NCI-H526 treated with DMSO at 0.1 percent for 48 hours (cell line): ENCODE measurements at places on chromosomes 16 and 17.
A peak's percentile ranks its signal among the peaks of the same experiment; 100 is the strongest.

GRCh38 chr16:69916462-69916861 lies 34.7 kb upstream of the CLEC18A start:
- DNase-seq, result no peak

- DNase-seq, result no peak
These were observed 454.0 kb downstream of the WWOX start for GRCh38 chr16:78553268-78554039.

DNA sequence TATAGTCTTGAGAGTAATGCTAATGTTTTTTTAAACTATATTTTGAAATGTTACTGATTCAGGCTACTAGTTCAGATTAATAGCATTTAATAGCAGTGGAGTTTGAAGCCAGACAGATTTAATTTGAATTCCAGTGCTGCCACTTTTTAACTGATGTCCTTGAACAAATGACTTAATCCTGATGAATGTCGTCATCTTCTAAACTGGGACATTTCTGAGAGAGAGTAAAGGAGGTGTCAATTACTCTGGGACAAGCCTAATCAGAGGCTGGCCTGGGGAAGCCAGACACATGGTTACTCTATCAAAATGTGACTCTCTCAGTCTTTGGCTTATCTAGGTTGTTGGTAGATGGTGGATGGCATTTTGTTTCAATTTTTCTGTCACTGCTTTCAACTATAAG lies 246.7 kb downstream of the HS3ST3A1 start:
- DNase-seq, result no peak

GRCh38 chr16:27950206-27950887 lies 113.2 kb downstream of the GSG1L start:
- DNase-seq, result no peak

GRCh38 chr16:67539691-67540635 lies 11.3 kb downstream of the RIPOR1 start:
- no peak for DNase-seq

DNA sequence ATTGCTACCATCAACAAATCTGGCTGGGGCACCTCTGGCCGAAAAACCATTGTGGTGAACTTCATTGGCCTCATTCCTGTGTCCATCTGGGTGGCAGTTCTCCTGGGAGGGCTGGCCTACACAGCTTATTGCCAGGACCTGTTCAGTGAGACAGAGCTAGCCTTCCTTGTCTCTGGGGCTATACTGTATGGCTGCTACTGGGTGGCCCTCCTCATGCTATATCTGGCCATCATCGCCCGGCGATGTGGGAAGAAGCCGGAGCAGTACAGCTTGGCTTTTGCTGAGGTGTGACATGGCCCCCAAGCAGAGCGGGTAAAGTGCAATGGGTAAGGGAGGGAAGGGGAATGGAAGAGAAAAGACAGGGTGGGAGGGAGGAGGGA lies 9.5 kb downstream of the HAS3 start:
- DNase-seq, result no peak

DNA sequence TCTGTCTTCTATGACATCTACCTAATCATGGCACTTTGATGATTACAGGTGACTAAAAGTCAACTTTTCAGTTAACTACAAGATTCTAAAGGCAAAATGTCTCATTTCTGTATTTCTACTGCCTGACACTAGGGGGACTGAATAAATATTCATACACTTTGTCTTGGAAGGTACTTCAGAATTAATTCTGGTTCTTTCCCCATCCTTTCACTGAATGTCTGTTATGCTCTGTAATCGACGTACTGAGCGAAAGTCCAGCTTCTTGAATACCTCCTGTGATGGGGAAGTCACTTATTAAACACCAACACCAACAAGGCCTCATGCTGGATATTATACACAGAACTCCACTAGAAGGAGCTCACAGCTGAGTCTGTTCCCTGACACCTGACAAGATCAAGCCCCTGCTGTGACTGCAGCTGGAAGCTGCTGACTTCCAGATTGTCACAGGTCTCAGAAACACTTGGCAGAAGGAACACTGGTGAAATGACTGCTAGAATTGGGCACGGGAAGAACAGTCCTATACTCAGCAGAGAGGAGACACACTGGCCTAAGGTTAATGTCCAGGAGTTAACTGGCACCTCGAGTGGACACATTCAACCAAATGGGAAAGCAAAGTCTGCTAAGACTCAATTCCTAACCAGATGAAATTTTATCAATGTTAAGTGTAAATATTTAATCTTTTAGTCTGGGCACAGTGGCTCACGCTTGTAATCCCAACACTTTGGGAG lies 31.9 kb downstream of the CMC2 start:
- no peak for DNase-seq

DNA sequence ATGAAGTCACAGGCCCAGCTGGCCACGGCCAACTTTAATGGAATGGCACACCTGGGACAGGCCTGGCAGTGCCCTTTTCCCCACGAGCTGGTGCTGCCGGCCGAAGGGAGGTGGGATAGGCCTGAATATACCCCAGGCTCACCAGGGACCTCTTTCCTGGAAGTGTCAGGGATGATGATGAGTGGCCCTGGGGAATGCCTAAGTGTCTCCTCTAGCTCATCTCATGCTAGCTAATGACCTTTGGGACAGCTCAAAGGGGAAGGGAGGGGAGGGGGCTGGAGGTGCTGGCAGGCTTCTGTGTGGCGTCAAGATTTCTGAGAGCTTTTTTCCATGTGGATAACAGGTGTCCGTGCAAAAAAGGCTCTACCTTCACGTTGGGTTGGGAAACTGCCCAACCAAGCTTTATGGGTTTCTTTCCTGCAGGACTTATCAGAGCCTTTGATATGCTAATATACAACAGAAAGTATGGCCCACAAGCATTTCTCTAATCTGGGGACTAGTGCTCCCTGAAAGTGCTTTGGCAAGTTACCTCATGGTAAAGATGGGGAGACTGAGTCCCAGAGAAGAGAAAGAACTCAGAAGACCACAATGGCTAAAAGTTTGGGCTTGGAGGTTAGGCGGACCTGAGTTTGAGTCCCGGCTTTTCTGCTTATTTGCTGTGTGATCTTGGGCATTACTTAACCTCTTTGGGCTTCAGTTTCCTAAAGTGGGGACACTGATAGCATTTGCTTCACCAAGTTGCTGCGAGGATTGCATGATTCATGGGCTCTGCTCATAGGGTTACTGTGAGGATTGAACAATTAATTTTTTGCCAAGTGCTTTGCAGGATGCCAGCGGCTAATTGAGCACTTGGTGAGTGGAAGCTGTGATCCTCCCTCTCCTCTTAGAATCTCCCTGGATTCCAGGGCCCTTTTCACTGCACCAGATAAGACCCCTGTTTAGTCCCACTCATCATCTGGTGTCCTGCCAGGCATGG lies 14.0 kb downstream of the ADGRG1 start:
- no peak for DNase-seq

- no peak for DNase-seq
These were observed 17.6 kb downstream of the ABCC1 start for GRCh38 chr16:15966836-15967546.

GRCh38 chr17:37092071-37092470 lies 143.3 kb downstream of the AATF start:
- no peak for DNase-seq

DNA sequence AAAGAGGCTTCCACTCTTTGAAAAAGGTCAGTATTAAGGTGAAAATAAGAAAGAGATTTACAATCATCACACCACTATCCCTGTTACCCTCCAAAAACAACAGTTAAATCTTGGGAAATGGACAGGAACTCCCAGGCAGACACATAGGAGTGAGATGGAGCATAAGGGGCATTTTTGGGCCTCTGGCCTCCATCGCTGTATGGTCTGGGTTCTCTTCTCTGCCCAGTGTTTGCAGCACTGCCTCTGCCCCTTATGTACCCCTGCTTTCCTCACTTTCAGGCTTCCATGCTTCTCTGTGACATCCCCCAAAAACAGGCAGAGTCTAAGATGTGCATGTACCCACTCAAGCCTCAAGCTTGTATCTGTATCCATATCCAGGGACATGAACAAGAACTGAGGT lies 630 bp upstream of the HOXB2 start:
- DNase-seq, result no peak

GRCh38 chr16:57564571-57565270 lies 22.3 kb downstream of the ADGRG5 start:
- no peak for DNase-seq

- DNase-seq, result no peak
These were observed 8.2 kb downstream of the ADORA2B start for GRCh38 chr17:15952916-15953790.

- no peak for DNase-seq
These were observed 36.0 kb downstream of the ATP6V0A1 start for GRCh38 chr17:42494673-42495072.

DNA sequence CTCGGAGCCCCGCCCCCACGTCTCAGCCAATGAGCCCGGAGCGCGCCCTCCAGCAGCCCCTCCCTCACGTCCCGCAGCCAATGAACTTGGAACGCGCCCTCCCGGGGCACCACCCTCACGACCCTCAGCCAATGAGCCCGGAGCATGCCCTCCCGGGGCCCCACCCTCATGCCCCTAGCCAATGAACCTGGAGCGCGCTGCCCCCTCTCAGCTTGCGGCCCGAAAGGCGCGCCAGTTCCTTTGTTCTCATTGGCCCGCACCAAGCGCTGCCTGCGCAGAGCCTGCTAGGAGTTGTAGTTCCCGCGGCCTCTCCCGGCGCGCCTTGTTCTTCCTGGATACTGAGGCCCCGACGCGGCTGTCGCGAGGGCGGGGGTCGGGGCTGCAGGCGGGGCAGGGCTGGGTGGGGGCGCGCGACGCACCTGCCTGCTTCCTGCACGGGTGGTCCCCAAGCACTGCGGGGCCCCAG lies at the start of gene LRRC45:
Gene LRRC45, plus strand, starts transcription at position 325 of the 466 bp plus-strand sequence. CDS start 339 bp downstream, outside the sequence.
- DNase-seq, result peak; percentile 99

DNA sequence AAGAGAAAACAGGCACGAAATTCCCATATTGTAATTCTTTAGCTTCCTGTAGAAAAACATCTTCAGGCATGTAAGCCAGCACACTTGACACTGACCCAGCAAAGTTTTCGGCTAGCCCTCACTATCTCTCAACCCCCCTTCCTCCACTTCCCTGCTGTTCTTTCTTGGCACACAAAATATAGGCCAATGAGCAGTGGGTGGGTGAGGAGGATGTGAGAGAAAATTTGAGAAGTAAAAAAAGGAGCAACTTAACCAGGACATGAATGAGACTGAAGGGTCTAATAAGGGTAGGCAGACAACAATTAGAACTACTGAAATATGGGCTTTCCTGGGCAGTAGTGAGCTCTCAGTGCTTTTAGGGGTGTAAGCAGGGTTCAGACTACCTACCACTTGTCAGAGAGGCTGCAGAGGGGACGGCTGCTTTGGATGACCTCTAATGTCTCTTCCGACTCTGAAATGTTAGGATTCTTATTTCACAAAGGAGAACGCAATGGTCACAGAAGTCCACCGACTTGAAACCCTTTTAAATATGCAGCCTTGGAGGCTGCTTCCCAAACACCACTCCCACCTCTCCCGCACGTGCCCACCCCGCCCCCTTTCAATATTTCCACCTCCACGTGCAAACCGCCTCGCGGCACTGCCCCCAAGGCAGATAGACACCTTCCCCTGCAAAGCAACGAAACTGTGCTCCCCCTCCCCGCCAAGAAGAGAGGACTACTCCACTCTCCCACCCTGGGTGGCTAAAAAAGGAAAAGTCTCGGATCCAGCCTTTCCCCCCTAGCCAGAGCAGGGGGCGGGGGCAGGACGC lies 889 bp downstream of the MBTD1 start:
- no peak for DNase-seq

GRCh38 chr16:88540346-88540977 lies 29.7 kb upstream of the ZC3H18 start:
- DNase-seq, result no peak

GRCh38 chr17:18848501-18848900 lies 9.4 kb upstream of the PRPSAP2 start:
- no peak for DNase-seq

- DNase-seq, result peak; percentile 6
These were observed 38.3 kb downstream of the ABCC12 start for GRCh38 chr16:48117217-48118105.

GRCh38 chr17:58083491-58084316 lies 485 bp downstream of the DYNLL2 start:
- DNase-seq, result no peak

DNA sequence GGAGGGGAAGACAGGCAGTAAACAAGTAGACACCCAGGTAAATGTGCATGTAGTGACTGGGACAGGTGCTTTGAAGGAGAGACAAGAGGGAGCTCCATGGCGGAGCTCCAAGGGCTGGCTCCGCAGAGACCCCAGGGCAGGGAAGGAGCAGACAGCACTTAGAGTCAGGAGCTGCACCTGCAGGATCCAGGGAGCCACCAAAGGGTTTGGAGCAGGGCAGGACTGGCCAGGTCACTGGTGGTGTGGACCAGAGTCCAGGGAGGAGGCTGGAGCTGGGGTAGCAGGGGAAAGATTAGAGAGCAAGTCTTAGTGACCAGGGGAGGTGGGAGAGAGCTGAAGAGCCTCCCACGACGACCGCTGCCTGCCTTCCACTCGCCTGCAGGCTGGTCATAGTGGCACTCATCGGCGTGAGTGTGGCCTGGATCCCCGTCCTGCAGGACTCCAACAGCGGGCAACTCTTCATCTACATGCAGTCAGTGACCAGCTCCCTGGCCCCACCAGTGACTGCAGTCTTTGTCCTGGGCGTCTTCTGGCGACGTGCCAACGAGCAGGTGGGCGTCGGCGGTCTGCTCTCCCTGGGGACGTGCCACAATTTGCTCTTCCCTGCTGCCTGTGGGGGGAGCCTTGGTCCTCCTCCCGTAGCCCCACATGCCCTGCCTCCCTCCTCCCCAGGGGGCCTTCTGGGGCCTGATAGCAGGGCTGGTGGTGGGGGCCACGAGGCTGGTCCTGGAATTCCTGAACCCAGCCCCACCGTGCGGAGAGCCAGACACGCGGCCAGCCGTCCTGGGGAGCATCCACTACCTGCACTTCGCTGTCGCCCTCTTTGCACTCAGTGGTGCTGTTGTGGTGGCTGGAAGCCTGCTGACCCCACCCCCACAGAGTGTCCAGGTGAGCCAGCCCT lies 14.7 kb upstream of the FAM83G start:
- DNase-seq, result no peak

DNA sequence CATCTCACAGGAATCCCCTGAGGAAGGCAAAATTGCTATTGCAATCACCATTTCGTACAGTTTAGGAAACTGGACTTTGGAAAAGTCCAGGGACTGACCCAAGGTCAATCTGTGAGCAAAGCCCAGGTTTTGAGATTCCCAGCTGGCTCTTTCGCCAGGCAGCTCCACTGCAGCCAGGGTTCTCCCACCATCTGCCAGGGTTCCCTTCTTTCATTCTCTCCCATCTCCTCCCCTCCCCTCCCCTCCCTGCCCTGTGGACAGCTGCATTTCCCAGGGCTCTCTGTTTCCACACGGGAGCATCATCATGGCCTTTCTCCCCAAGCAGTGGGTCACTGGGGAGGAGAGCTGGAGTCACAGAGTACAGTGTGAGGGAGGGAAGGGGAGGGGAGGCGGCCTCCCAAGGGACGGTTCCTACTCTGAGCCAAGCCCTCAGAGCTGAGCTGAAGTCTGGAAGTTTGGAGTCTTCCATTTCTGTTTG lies 11.9 kb upstream of the GSDMA start:
- no peak for DNase-seq

DNA sequence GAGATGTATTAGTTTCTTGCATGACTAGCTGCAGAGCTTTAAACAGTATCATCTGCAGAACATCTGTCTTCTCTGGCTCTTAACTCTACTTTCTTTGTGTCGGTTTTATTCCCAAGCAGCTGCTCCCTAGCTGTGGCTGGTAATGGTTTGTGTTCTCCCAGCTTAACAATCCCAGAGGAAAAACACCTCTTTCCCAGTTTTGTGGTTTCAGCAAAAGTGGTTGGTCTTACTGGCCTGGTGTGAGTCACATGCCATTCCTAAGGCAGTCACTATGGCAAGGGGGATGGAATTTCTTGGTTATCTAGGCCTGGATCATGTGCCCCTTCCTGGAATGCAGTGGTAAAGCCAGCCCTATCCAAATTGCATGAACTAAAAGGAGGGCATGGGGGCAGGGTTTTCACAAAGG lies 27.5 kb downstream of the OMG start:
- no peak for DNase-seq

- no peak for DNase-seq
These were observed 25.4 kb downstream of the TENT4B start for GRCh38 chr16:50178491-50178941.
